Stimulated activated CD8-positive, alpha-beta memory T cell treated with anti-CD3 and anti-CD28 coated beads, Interleukin-12 subunit alpha, Interleukin-12 subunit beta, amount 100 ng/mL, for 1 hour (primary cell): ENCODE measurements at places on chromosomes 7 and 10.

- DNase-seq = no peak
Measured at GRCh38 chr7:48441848-48442492, 270.7 kb downstream of the ABCA13 start.

GRCh38 chr7:78161781-78162180, 363.2 kb downstream of the PHTF2 start:
- DNase-seq = no peak

GRCh38 chr10:60350400-60350799, 39.3 kb downstream of the ANK3 start:
- no peak for DNase-seq

DNA sequence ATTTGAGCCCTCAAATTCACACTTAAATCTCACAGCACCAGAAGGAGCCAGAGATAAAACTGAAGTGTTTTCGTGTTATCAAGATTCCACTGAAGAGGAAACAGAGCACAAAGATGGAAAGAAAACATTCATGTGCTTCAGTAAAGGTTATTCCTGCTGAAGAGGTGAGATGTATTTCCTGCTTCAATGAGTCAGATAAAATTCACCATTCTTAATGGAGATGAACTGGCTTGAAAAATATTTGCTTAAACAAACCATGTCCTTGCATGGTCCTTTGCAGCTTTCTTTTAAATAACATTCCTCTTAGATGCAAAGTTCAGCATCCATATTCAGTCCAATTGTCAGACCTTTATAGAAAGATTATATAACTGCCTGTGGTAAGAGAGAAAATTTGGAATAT, 294.2 kb downstream of the IPMK start:
- no peak for DNase-seq

- DNase-seq = no peak
Measured at GRCh38 chr10:113003052-113003451, 53.0 kb downstream of the TCF7L2 start.
